ENCODE measurements at places on chromosomes 16 and 17.
A peak's percentile ranks its signal among the peaks of the same experiment; 100 is the strongest.

- no peak for DNase-seq
These were observed 4.6 kb upstream of the KCNJ16 start for GRCh38 chr17:70070305-70071027.

GRCh38 chr16:9469512-9469911 is 378.1 kb downstream of the HAPSTR1 start:
- DNase-seq, result no peak

DNA sequence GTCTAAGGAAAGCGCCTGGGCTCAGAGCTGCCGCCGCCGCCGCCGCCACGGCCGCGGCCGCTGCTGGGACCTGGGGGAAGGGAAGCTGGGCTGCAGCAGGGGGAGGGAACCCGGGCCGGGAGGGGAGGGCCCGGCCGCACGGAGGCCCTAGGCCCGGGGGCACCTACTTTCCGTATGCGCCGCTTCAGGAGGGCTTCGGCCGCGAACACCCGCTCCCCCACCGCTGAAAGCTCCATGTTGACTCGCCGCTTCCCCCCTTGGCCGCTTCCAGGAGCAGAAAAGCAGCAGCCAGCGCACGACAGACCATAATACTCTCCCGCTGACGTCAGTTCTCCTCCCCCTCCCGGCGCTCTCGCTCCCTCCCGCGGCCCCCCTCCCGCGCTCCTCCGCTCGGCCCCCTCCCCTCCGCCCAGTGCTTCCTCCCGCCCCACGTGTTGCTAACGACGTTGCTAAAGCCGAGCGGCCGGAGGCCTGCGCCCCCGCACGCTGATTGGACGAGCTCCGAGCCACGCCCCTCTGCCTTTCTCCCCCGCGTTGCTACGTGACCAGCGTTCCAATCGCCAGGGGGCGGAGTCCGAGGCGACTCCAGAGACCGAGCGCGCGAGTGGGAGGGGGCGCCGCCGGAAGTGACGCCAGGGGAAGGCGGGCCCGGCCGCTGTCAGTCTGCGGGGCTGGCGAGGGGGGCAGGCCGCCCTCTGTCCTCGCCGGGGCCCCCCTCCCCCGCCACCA is at the start of gene CBX8:
CBX8 (minus strand) TSS at position 315 of the 729 bp plus-strand sequence; CDS start at position 236, 79 bp downstream.
- DNase-seq, result peak; percentile 87

DNA sequence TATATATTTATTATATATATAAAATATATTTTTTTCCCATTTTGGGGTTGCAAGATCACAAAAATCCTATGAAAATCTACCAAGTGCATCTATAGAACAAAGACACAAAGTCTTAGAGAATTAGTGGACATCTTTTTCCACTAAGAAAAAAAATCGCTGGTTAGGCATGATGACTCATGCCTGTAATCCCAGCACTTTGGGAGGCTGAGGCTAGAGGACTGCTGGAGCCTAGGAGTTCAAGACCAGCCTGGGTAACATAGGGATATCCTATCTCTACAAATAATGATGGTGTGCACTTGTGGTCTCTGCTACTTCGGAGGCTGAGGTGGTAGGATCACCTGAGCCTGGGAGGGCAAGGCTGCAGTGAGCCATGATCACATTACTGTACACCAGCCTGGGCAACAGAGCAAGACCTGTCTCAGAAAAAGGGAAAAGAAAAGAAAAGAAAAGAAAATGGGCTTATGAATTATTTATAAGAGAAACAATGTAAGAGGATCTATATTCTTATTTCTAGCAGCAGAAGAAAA is 185.1 kb upstream of the PSMD7 start:
- DNase-seq, result no peak

DNA sequence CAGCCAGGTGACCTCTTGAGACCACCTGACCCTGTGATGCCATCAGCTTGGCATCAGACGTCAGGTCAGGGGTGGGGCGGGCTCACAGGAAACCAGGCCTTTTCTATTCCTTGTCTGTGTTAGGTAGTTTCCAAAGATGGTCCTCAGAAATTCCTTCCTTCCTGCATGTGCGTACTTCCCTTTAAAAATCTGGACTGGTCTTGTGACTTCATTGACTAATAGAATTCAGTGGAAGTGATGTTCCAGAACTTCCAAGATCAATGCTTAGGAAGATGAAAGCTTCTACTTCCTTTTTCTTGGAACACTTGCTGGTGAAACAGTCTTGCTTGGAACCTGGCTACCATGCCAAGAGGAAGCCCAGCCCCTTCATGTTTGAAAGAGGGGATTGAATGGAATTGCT is 10.0 kb upstream of the N4BP1 start:
- no peak for DNase-seq

DNA sequence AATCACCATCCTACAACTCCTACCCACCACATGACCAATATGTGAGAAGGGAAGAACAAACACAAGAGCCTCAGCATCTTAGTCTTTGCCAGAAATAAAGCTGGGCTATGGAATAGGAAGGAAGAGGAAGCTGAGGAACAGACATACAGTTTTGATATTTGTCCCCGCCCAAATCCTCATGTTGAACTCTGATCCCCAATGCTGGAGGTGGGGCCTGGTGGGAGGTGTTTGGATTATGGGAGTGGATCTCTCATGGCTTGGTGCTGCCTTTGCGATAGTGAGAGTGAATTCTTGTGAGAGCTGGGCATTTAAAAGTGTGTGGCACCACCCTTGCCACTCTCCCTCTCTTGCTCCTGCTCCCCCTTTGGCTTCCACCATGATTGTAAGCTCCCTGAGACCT is 52.4 kb upstream of the NLK start:
- no peak for DNase-seq

DNA sequence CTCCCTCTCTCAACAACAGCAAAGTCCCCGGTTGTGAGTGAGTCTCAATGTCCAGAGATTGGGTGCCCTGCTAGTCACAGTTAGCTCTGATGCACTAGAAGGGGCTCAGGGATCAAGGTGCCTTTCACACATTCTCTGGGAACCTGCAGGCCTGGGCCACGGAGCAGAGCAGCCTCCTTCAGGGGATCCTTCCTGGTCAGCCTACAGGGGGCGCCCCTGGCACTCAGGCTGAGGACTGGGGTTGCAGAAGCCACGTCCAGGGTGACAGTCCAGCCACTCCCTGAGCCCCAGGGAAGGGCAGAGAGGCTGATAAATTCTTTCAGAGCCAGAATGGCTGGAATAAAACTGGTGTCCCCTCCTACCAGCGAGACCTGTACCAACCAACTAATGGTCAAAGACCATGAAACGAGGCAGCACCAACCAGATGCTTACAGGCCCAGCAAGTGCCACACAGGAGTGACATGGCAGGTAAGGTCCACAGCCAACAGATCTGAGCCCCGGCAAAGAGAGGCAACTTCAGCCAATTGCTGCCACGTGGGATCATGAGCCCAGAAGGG is 43.5 kb downstream of the ST3GAL2 start:
- no peak for DNase-seq

DNA sequence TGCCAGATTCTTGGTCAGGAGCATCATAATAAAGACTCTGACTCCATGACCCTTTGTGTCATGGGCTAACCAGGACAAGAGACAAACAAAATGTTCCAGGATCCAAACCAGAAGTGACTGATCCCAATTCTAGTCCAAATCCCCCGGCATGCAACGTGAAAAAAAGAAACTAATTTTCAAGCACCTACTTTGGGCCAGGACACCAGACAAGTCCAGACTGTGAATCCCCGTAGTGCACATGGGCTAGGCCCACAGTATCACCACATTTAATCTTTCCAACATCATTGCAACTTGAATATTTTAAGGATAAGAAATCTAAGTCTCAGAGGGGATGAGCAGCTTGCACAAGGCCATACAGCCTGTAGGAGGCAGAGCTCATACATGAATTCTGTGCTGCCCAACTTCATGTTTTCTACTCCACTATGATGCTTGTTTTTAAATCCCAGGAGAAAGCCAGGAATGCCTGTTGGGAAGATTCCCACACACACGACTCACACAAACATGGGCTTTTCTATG is 365.7 kb downstream of the NPIPA8 start:
- no peak for DNase-seq

DNA sequence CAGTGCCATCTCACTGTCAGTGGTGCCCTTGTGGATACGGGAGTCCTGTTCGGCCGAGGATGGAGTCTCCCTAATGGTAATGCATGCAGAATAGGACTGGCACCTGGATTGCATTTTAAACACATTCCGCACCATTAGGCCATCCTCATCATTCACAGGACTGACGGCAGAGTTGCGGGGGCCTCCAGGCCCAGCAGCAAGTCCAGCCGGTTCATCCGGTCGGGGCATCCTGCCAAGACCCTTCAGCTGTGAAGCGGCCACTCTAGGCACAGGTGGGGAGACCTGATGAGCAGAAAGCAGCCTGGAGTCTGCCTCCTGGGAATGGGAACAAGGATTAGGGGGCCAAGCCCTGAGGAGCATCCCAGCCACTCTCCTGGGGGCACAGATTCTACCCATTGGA is 90.3 kb upstream of the XYLT1 start:
- DNase-seq, result no peak

GRCh38 chr17:27284811-27285415 is 9.0 kb upstream of the WSB1 start:
- no peak for DNase-seq

- no peak for DNase-seq
These were observed 1.1 kb downstream of the ELOB start for GRCh38 chr16:2775765-2776499.

DNA sequence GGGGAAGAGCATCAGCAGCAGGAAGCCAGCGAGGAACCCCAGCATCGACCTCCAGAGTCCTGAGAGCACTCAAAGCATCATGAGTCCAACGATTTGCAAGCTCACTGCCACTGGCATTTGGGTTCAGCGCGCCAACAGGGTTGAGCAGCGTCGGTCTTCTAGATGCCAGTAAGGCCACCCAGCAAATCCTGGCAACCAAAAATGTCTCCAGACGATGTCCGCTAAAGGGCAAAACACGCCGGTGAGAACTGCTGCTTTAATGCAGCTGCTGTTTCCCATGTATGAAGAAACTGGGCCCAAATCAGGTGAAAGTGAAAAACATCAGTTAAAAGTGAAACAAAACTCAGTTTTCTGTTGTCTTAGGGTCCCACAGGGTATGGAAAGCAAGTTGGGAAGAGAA is 70.2 kb downstream of the ANKRD11 start:
- no peak for DNase-seq

- no peak for DNase-seq
These were observed 20.3 kb downstream of the RAB11FIP4 start for GRCh38 chr17:31411707-31412285.

DNA sequence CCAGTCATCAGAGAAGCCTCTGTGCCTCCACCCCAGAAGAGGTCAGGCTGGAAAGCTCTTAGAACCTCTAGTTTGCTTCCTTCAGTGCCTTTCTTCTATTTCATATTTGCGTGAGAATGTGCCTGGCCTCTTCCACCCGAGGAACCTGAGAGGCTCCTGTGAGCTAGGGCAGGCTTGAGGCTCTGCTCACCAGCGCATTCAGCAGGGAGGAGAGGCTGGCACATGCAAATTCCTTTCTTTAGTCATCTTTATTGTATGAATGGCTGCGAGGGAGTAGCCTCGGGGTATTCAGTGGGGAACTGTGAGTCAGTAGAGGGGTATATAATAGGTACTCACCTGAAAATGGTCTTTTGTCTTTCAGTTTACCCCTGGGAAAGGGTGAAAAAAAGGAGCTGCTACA is 268.3 kb downstream of the ABCC12 start:
- DNase-seq, result no peak

- DNase-seq, result no peak
These were observed 30.7 kb downstream of the PIMREG start for GRCh38 chr17:6474906-6475305.

DNA sequence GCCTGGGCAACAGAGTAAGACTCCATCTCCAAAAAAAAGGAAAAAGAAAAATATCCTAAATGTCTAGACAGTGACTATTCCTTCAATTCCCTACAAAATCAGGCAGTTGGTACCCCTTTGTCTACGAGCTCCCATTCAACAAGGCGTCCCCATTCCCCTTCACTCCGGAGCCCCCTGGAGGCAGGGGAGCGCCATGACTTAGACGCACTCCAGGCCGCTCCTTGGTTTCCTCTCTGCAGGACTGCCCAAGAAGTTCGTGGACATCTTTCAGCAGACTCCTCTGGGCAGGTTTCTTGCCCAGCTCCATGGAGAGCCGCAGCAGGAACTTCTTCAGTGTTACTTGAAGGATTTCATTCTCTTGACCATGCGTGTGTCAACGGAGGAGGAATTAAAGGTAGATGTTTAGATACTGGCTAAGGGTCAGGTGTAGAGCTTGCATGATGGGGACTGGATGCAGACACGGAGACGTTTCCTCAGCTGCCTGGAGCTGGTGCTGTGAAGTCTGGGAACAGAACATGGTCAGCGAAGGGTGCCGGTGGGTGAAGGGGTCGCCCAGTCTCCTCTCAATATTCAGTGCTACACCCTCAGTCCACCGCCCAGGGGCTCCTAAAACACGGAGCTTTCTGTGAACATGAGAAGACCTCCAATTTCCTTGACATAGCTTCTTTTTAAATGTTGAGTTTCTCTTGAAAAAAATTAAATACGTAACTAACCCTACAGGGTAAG is 53.3 kb upstream of the ENDOV start:
- no peak for DNase-seq

DNA sequence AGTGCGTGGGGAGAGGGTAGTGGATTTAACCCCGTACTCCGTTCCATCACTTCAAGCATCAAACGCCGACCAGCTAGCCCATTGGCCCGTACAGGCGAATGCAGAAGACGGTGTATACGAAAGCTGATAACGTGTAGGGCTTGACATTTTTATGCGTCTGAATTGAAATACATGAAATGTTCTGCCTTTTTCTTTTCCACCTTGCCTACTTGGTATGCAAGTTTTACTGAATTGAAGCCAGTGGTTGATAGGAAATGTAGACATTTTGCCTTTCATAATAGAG is 834 bp upstream of the STAT3 start:
- DNase-seq, result no peak

- no peak for DNase-seq
These were observed 65.2 kb downstream of the CYTH1 start for GRCh38 chr17:78716814-78717393.
